ENCODE measurements at places on chromosomes 12 and 14.

GRCh38 chr12:117404203-117404853 is 42.9 kb upstream of the NOS1 start:
- no peak for DNase-seq

- no peak for DNase-seq
Measured at GRCh38 chr12:30219047-30219446, 435.3 kb upstream of the TMTC1 start.

- DNase-seq = no peak
Measured at GRCh38 chr12:19988459-19988873, 379.9 kb upstream of the PDE3A start.

DNA sequence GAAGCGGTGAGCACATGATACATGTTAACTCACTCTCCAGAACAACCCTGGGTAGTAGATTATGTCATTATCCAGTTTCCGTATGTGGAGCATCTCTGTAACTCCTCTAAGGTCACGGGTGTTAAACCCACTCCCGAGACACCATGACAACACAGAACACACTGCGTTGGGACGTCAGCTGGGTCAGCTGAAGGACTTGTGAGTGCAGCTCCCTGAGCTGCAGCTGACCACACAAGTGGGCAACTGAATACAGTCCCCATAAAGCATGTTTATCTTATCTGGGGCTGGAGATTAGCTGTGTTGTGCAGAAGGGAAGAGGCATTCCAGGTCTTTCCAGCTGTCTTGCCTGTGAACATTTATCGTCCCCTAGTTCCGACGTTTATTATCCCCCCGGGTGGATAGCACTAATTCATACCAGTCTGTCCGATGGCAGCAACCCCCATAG is 211.5 kb downstream of the CHST11 start:
- DNase-seq = peak; percentile 21

DNA sequence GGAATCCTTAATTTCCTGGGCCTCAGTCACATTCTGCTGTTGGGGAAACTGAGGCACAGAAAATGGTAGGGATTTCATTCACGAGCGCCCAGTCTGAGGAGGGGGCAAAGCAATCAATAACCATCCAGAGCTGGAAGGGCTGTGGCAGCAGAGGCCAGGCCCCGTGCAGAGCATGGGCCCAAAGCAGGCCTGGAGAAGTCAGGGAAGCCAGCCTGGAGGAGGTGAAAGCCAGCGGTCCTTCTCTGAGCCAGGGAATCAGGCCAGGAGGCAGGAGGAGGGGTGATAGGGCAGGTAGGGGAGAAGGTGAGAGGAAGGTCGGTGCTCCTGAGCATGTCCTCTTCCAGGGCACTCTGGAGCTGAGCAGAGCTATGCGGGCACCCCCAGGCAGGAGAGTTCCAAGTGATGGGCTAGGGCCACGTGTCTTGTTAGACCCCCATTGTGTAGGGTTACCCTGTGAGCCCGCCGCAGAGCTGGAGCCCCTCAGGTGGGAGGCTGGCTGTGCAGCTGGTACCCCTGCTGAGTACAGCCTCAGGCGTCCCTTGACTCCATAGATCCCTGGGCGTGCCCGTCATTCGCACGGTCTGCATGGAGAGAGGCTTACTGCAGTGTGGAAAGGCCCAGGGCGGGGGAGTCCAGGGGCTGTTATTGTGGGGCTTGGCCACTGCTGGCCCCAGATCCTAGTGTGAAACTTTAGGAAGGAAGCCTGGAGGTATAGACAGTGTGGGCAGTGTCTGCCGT is 4.8 kb downstream of the TNFAIP2 start:
- DNase-seq = no peak

DNA sequence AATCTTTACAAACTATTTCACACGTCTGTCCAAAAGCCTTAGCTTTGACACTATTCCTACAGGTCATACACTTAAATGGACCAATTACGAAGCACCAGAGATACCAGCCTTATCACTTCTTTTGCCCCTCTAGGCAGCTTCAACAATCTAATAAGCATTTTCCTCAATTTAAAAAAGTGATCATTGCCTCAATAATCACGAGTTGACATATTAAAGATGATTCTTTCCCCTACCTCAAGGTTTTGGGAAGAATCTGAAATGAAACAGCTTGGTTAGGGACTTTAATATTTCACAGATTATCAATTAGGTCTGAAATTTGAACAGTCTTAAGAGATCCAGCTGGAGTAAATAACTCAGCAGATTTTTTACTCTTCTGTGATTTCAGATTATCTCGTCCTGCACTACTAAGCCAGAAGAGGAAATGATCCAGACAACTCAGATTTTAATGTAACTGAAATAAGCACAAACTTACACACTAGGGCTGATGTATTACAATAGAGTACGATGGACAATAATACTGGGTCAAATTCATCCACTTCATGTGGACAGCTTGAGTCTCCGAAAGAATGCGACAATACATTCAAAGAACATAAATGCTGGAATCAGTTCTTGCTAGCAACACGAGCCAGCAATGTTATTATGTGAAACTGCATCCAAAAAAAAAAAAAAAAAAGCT is 15.9 kb downstream of the UBE2N start:
- DNase-seq = no peak

DNA sequence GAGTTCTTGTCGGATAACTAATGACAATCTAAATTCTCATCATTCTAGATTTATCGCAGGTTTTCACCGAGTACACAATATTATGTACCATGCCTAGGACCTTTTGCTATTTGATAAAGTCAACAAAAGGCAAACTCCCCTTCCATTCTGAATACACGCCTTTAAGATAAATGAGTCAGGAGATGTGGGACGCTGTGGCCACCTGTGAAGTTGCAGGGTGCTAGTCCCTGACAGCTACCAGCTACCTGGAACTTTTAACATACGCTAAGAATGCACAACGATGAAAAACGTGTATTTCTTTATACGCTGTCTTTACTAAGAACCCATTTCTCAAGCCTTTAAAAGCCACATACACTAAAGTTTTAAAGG is 678 bp downstream of the MDM1 start:
- peak; percentile 51 for DNase-seq

- no peak for DNase-seq
Measured at GRCh38 chr14:83289390-83289789, 1755.7 kb upstream of the SEL1L start.

DNA sequence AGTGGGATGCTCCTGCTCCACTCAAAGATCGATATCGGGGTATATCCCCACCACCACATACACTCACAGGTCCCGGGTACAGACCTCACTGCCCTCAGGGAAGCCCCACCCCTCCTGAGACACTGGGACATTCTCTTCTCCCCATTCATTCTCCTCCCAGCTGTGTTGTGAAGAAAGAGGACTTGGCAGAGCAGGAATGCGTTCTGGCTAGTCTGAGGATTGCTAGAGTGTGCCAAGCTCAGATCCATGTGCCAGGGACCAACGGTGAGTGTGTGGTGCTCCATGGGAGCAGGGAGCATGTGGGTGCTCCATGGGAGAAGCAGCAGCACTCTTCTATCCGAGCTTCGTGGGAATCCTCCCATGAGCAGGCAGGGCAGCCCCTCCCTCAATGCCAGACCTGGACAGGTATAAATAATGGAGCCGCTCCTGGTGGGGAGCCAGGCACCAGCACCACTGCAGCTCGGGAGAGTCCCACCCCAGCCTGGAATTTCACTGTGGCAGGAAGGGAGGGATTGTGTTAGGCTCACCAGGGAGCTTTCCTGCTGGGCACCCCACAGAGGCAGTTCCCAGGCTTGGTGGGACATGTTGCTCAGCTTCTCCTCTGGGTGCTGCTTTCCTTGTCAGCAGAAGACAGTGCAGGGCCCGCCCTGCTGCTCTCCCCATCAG is 2.3 kb upstream of the KRT5 start:
- no peak for DNase-seq

DNA sequence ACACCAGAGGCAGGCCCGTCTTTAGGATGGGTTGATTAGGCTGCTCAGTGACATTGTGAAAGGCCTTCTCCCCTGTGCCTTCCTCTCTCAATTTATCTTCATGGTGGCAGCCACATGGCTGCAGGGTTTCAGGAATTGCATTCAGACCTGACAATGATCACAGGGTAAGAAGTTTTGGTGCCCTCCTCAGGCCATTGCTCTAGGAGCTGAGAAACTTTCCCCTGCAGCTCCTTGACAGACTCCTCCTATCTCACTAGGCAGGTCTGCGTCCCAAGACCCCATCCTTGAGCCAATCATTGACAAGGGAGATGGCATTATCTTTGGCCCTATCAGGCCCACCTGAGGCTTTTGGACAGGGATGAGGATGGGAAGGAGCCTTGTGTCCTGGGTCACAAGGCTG is 57.4 kb upstream of the ANO4 start:
- DNase-seq = no peak

DNA sequence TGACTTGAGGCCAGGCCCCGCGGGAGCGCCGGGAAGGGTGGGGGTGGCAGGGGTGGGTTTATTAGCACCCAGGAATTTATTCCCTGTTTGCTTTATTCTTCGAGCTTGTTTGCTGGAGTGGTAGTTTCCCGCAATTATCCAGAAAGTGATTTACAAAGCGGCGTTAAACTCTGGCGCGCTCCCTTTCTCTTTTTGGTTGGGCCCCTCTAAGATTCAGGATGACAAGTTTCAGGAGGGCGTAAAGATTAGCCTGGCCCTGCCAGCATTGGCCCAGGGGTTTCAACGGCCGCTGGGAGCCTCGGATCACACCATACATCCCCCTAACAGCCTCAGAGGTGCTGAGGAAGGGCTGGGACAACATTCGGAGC is 444 bp upstream of the NKX2-8 start:
- DNase-seq = no peak

GRCh38 chr12:44627387-44628166 is 248.5 kb downstream of the NELL2 start:
- DNase-seq = no peak

DNA sequence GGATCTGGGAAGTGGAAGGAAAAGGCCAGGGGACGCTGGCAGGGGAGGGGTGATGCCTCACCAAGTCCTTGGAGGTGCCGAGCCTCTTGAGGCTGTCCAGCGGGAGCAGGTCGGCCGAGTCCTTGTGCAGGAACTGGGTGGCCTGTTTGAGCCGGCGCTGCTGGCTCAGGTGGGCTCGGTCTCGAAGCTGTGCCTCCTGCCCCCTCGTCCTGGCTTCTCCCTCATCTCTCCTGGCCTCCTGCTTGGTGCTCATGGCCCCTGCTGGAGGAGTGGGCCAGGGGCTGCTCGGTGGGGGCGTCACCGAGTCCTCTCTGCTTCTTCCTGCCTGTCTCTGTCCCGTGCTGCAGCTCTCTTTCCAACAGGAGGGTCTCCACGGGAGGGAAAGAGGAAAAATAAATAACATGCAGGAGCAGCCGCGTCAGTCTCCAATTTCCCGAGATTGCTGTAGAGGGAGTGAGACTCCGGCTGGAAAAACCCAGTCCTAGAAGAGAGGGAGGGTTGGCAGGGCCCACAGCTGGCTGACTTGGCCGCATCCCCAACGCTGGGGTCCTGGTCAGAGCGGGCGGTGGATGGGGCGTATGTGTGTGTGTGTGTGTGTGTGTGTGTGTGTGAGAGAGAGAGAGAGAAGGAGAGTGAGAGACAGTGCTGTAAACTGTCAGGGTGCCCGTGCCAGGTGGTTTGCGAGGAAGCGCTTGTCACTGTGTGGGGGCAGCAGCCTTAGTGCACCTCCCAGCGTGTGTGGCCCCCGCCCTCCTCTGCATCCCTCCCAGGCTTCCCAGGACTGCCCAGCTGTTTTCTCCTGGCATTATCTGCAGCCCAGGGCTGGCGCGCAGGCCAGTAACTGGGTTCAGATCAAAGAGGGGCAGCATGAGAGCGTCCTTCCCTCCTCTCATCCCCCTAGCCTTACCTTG is at the start of gene NRIP2:
TSS of gene NRIP2 (minus strand) at position 455 of the 911 bp plus-strand sequence. CDS start at position 403, 52 bp downstream.
- DNase-seq = no peak

- DNase-seq = no peak
Measured at GRCh38 chr12:52234223-52234810, 1.3 kb downstream of the KRT7 start.

- DNase-seq = no peak
Measured at GRCh38 chr12:64098709-64099354, 123.3 kb downstream of the KICS2 start.

GRCh38 chr14:73825551-73826188 is 26.0 kb upstream of the PTGR2 start:
- peak; percentile 91 for DNase-seq

DNA sequence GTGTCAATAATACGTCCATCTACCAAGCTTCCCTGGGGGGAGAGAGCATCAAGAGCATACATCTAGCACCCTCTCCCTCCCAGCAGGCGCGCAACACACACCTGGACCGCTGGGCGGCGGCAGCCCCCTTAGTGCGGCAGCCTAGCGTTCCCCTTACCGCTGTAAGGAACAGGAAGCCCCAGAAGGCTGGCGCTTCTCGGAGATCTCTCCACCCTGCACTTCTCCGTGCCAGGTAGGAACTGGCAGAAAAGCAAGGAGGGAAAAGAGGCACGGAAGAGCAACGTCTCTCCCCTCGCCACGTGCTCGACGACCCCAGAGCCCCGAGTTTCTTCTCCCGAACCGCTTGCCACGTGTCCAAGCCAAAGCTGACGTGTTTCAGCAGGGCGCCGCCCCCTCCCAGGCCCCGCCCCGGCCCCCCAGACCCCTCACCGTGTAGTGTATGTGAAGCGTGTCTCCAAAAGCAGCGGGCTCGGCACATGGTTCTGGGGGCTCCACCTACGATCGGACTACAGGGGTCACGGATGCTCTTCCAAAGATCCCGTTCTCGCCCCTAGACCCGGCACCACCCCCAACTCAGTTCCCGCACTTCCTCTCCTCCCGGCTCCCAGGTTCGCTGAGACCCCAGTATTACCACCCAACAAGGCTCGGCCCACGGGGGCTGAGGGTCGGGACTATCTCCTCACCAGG is 532 bp downstream of the FKBP11 start:
- DNase-seq = peak; percentile 63

DNA sequence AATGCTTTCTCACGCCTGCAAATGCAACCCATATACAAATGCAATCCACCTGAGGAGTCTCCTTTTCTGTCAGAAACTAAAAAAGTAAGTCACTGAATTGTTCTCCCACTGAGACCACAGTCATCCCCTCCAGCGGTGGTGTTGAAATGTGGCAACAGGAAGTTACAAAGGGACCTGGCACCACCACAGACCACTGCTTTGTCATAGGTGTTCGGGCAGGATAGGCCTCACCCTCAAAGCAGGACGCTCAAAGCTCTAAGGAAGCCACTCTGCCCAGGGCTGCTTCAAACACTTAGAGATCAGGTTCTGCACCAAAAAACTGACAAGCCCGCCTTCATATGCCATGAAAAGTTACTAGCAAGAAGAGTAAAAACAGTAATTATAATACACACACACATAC is 11.3 kb downstream of the PHLDA1 start:
- DNase-seq = no peak

DNA sequence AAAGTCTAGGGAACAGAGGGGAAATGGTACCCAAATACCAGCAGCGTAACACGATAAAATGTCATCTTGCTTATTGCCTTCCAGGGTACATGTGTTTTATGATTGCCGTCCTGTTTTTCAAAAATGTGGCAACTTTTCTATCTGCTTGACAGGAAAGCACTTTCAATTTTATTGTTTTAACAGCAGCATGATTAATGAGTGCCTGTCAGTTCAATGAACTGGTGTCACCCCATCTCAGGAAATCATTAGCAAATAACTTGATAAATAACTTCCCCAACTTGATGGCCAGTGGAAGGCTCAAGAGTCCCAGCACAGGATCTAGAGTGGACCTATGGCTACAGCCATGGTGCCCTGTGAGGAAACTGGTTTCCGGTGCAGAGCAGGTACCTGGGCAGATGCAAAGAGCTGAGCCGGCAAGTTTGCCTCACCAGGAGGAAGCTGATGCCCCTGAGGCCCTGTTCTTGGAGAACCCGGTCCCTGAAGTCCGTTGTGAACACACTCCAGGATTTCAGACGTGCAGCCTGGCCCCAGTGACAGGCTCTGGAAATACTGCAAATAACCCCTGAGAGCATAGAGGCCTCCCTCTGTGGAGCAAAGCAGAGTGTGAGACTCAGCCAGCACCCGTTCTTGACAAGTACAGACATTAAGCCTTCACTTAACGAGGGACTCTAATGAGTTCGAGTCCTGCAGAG is 173.5 kb upstream of the SFSWAP start:
- no peak for DNase-seq

- DNase-seq = no peak
Measured at GRCh38 chr12:47017901-47018475, 61.4 kb upstream of the PCED1B start.

Data from erythroblast (primary cell).